ENCODE measurements at places on chromosomes 1 and 21.
A peak's percentile ranks its signal among the peaks of the same experiment; 100 is the strongest.

DNA sequence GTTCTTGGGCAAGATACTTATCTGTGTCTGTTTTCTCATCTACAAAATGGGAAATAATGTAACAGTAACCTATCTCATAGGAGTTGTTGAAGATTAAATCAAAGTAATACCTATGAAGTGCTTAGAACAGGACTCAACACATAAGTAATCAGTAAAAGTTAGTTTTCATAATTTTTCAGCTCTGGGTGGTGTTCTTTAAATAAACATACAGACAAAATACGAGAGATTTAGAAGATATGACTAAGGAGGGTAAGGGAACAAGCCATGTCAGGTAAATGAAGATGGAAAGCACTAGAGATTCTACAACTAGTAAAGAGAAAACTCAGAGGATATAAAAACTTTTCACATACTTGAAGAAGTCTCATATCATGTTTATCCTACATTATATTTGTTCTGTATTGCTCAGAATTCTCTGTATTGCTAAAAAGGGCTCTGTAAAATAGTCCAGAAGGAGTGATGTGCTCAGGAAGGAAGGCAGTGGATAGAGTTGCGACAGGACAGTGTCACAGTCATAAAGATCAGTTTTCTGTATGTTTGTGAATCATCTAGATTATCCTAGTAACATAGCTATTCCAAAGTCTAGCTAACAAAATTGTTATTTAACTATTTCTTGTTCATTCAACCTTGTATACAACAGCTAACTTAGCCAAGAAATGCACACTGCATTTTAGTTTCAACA, 16.0 kb downstream of the LIN9 start:
- DNase-seq: no peak

DNA sequence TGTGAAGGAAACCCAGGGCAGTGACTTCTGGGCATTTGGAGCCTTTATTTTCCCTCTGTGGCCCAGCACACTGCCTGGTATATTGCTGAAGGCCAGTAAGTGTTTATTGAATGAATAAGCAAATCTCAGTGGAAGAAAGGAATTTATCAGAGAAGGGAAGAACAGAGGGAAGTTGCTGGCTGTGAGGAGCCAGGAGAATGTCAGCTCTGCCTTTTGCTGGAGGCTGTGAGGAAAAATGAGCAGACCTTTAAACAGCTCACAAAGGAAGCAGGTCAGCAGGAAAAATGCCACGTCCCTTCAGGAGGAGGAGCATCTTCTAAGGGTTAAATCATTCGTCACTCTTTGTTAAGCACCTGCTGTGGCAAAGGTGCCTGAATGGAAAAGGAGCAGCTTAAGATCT, 75.9 kb downstream of the GIPC2 start:
- no peak for DNase-seq

DNA sequence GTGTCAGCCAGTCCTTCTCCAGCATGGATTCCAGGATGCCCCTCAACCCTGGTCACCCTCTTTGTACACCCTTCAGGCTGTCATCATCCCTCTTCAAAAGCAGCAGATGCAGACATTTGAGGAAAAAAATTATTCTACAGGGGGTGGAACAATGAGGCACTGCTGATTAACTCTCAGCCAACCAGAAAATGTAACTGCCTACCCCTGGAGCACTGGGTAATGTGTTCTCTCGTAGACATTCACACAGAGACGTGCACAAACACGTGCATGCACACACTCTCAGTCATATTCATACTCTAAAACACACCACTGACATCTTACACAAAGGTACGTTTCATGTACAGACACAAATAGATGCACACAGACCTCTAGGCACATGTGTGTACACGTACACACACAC, 175.4 kb downstream of the TRABD2B start:
- no peak for DNase-seq

DNA sequence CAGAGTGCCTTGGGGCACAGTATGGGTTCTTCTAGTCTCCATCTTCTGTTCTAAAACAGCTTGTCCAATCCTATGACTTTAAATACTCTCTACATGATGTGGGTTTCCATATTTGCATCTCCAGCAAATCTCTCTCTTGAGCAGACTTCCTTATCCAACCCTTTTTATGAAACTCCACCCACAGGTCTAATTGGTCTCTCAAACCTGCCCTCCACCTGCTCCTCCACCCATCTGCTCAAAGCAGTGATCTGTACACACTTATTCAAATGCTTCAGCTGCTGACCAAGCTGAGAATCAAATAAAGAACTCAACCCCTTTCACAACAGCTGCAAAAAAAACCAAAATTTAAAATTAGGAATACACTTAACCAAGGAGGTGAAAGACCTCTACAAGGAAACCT, 11.5 kb downstream of the MCOLN2 start:
- no peak for DNase-seq

- DNase-seq: no peak
Measured at GRCh38 chr1:9753121-9753531, 70.6 kb downstream of the CLSTN1 start.

GRCh38 chr1:25573591-25573930, 30.2 kb downstream of the LDLRAP1 start:
- DNase-seq: no peak

DNA sequence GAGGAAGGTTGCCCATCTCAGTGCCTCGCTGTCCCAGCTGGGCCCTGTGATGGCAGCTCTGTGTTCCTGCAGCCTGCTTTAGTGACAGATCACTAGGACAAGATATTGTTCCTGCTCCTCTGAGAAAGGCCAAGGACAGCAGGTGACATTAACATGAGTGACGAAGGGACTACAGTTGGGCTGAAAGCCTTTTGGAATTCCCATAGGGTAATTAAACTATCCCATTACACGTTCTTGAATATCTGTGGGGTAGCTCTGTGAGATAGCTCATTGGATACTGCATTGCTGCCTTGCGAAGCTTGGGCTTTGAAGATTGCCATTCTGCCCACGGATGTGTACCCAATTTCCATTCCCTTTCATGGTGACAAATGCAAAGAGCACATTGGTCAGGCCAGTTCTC, 78.2 kb upstream of the COA6 start:
- no peak for DNase-seq

- DNase-seq: no peak
Measured at GRCh38 chr1:201643835-201644104, 104.8 kb downstream of the NAV1 start.

GRCh38 chr1:246836209-246836966, 95.4 kb downstream of the AHCTF1 start:
- DNase-seq: no peak

DNA sequence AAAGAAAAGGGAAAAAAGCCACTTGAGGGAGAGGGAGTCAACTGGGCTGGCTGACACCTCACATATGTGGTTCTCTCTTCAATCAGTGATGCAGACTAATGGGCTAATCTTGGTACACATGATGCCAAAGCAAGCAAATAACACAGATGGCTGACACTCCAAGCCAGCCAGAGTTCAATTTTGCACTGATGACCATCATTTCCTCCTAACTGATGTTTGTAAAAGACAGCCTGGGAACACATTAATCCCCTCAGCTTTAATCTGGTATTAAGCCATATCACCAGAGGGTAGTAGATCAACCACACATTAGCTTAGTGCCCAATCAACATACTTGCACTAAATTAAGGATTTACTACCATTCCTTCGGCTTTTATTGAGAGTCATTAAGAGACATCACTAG, 2.8 kb downstream of the VPS72 start:
- no peak for DNase-seq

DNA sequence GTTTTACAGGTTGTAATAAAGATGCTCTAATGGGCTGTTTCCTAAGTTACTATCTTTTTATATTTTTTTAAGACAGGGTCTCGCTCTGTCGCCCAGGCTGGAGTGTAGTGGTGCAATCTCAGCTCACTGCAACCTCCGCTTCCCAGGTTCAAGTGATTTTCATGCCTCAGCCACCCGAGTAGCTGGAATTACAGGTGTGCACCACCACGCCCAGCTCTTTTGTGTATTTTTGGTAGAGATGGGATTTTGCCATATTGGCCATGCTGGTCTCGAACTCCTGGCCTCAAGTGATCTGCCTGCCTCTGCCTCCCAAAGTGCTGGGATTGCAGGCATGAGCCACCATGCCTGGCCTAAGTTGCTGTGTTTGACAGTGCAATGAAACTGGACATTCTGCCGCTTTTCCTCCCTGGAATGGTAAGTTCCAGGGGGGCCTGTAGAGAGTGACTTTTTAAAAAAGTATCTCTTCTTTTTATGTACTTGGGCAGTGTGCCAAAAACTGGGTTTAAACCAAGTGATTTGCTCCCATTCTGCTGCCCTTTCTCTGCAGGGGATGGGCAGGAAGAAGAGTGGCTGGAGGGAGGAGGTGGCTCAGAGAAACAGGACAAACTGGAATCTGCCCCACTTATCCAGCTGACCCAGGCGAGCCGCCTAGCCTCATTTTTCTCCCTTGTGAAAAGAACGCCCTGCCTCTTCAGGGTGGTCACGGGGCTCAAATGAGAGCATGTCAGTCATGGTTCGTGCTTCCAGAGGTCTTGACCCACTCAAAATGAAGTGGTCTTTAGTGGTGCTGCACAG, 2.3 kb downstream of the SLC37A1 start:
- no peak for DNase-seq

- no peak for DNase-seq
Measured at GRCh38 chr1:110829955-110830553, 42.9 kb upstream of the CD53 start.

- DNase-seq: peak; percentile 80
Measured at GRCh38 chr1:179877586-179878265, at the start of gene TOR1AIP2. Gene TOR1AIP2 (minus strand): TSS chr1:179877803. CDS start chr1:179852665, 25,138 bp downstream.

- DNase-seq: no peak
Measured at GRCh38 chr1:177772386-177772960, 197.4 kb downstream of the SEC16B start.

DNA sequence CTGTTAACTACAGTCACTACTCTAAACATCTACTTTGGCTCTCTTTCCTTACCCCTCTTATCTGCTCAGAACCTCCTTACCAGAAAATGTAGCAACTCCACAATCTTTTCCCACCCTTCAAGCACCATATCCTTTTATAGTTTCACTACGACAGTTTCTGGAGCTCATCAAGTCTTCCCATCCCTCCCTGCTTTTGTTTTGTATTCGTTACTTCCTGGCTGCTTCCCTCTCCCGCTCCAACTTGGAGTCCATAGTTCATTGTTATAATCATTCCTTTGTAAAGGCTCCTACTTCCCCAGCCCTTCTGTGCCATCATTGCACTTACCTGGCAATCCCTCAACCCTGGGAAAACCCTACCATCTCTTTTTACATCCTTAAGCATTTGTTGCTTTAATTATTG, 18.0 kb downstream of the MPZL1 start:
- no peak for DNase-seq

DNA sequence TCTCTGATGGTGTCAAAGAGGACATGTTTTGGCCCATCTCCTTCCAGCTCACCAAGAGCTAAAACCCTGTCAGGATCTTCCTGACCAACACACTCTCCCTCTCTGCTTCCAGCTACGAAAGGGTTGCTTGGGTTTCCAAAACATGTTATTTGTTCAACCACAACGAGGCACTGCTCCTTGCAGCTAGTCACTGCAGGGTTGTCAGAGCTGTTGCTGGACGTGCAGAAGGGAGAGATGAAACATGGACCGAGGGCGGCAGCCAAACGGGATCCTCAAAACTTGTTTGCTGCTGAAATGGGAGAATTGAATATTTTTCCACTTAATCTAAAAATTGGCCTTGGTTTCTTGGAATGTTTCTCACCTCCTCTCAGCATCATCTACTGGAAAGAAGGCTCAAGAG, 12.4 kb downstream of the ZBTB18 start:
- DNase-seq: no peak

DNA sequence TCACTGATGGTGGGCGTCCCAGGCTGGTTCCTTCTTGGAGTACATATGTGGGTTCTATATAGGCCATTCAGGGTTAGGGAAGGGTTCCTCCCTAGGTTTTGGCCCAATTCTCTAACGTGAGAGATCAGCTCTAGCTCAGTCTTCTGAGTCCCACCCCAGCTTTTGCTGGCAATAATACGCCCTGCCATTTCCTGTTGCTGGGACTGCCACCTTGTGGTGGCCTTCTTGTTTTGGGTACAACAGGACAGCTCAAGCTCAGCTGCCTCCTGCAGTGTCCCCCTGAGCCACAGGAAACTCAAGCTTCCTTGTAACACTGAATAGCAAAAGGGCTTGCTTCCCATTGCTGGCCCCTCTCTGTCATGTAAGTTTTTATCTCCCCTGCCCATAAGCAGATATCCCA, 77.8 kb downstream of the BACH1 start:
- DNase-seq: no peak

DNA sequence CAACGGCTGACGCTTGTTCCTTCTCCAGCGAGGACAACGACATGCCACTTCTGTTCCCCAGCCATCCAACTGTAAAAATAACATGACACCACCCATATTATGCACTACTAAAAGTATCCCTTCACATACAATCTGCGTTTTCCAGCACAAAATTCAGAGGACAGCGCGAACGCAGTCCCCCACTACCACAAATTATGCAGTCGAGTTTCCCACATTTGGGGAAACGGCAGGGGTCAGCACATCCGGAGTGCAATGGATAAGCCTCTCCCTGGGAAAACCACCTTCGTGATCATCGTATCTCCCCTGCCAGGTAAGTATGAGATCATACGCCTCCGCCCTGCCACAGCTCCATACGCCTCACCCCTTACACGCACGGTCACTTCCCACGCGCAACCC, 120.9 kb downstream of the PPIAL4G start:
- DNase-seq: no peak

DNA sequence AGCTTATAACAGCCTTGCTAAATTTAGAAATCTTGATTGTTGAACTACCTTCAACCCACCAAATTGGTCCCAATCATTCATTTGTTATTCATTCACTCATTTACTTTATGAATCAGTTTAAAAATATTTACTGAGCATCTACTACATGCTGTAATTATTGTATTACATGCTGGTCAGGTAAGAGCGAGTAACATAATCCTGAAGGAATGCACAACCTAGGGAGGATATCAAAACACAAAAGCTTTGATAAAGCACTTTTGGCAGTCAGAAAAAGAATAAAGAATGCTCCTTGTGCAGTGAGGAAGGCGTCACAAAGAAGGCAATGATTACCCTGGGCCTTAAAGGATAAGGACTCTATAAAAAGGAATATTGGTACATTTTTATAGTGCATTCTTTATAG, 518.9 kb upstream of the NR5A2 start:
- no peak for DNase-seq

GRCh38 chr1:180482425-180483275, 19.7 kb downstream of the ACBD6 start:
- no peak for DNase-seq

GRCh38 chr1:6969106-6969505, 183.9 kb downstream of the CAMTA1 start:
- DNase-seq: no peak

- no peak for DNase-seq
Measured at GRCh38 chr1:151613282-151613780, 1.5 kb downstream of the SNX27 start.

DNA sequence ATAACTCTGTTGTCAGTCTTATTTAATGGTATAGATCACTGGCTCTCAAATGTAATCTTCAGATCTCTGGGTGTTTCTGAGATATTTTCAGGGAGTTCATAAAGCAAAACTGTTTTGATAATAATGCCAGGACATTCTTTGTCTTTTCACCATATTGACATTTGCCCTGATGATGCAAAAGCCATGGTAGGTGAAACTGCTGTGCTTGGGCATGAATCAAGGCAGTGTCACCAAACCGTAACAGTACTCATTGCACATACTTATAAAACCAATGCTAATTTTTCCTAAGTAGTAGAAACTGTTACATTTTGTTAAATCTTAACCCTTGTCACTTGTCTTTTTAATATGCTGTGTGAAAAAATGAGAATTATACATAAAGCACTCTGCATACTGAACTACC, 76.0 kb downstream of the RPS6KC1 start:
- DNase-seq: no peak

All from stimulated activated CD4-positive, alpha-beta T cell treated with anti-CD3 and anti-CD28 coated beads, TNF-alpha, amount 100 ng/mL, for 4 hours (primary cell).